ENCODE measurements at places on chromosomes 7 and 10. TPM values are rescaled to one million over a fixed set of nuclear protein-coding genes. Genes with fewer than 3 reads are reported as not detected.
A peak's percentile ranks its signal among the peaks of the same experiment; 100 is the strongest.

The SPDYE6 gene
- not detected for total RNA-seq

GRCh38 chr10:128063736-128064107 lies 62.5 kb downstream of the MKI67 start:
- DNase-seq: peak; percentile 76

- DNase-seq: no peak
Measured at GRCh38 chr7:111380945-111381344, 181.3 kb downstream of the IMMP2L start.

DNA sequence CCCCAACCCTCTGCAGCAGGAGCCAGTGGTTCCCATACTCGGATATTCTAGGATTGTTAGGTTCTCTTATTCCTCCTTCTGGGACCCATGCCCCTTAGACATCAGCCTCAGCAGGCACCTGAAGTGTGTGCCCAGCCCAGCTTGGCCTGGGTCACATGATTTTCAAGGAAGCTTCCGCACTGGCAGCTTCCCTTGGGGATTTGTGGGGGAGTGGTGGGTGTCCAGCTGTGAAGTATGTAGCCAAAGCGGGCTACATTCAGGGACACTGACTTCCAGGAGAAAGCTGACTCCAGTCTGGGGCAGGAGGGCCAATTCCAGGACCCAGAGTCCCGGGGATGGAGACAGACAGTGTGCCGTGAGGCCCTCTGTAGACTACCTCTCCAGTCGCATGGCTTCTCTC lies 1.3 kb downstream of the LDB1 start:
- DNase-seq: peak; percentile 35

Measured in activated CD8-positive, alpha-beta T cell treated with anti-CD3 and anti-CD28 coated beads for 36 hours (primary cell).